Cerebellum (tissue), 4 donors: ENCODE measurements at places on chromosomes 3 and 15. TPM values are rescaled to one million over a fixed set of nuclear protein-coding genes. Genes with fewer than 3 reads are reported as not detected.

DNA sequence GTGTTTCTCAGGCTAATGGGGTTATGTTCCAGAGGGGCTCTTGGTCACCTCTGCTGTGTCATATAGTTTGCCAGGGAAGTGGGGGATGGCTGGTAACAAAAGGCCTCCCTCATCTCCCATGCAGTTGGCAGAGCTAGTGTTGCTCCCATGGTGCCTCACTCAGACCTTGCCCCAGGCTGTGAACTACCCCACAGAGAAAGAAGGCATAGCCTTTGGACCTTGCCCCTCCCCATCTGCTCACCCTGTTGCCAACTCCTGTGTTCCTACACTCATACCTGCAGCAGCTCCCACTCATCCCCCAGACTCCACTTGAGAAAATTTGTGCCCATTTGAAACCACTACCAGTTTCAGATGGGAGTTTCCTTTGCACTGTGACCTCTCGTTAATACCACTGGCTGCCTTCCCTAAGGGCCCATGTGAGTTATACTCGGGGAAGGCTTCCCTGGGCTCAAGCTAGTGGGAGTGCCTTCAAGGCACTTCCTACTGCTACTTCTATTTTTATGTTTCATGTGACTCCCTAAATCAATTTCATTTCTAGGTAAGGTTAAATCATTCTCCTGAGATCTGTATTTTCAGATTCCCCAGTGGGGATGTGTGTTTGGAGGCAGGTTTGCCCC lies 25.3 kb upstream of the COPB2 start:
- no peak for DNase-seq

DNA sequence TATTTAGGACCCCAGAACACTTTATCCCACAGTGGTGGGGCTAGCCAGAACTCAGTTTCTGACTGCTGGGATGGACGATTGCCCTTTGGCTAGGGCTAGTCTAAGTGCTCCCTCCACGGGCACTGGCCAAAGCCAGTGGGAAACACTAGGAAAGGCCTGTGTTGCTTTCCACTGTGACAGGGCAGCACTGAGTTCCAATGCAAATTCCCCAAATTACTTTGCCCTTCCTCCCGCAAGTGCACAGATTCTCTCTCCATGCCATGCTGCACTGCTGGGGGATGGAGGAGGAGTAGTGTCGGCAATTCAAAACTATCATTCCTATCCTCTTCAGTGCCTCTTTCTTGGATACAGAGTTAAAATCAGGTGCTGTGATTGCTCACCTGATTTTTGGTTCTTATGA lies 100.0 kb downstream of the SH3GL3 start:
- no peak for DNase-seq

- DNase-seq = no peak
These were observed 383.9 kb upstream of the TMCO5A start for GRCh38 chr15:37550360-37551024.

GRCh38 chr3:83513677-83514076 lies 1445.1 kb upstream of the CADM2 start:
- DNase-seq = no peak

The SNX1 gene
- 40.0 TPM for total RNA-seq

The TMCO5A gene
- not detected for total RNA-seq

The CTSH gene
- total RNA-seq = 8.6 TPM

The GOLGA6A gene
- total RNA-seq = 0.36 TPM

The RIOX2 gene
- total RNA-seq = 22.0 TPM

The TM4SF4 gene
- total RNA-seq = not detected

The NDN gene
- 76.3 TPM for total RNA-seq

The COX5A gene
- 37.8 TPM for total RNA-seq
